Kidney epithelial cell (primary cell): ENCODE measurements at places on chromosomes 16 and 17.

- no peak for DNase-seq
These were observed 702.0 kb downstream of the CDH11 start for GRCh38 chr16:64419832-64420231.

DNA sequence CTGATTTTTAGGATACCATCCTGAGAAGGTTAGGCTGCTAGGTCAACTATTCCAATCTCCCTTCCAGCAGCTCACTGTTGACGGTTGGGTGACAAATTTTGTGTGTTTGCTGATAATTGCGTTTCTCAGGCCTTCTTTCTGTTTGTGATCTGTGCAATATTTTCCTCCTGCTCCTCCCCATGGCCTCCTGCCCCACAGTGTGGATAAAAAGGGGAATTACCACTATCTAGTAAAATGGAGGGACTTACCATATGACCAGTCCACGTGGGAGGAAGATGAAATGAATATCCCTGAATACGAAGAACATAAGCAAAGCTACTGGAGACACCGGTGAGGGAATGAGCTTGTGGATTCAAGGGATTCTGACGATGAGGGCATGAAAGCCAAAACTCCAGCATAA is 9.2 kb downstream of the CHD3 start:
- no peak for DNase-seq

GRCh38 chr16:86664522-86665318 is 86.4 kb downstream of the FOXL1 start:
- peak; percentile 93 for DNase-seq

DNA sequence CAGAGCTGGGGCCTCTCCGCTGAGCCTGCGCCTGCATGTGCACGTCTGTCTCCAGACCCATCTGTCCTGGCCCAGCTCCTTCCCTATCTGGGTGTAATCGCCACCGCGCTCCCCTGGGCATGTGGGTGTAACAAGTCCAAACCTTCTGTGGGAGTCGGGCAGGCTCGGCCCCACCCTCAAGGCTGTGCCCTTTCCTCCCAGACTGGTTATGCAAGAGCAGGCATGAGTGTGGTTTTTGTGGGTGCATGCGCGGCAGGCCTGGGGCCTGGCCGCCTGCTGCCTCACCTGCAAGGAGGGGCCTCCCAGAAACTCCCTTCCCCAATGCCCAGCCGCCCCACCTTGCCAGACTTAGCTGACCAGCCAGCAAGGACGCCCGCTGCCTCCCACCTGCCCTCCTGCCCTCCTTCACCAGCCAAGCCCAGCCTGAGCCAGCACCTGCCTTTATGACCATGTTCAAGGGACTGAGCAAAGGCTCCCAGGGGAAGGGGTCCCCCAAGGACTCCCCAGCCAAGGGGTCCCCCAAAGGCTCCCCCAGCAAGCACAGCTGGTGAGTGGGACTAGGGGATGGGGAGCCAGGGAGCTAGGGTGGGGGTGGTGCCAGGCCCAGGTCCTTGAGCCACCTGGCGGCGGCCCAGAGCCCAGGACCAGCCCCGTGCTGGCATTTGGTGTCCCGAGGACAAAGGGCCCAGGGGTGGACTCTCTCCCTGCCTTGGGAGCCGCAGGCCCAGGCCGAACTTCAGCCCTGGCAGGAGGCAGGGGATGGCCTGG is at the start of gene EVPLL:
Gene EVPLL, plus strand, starts transcription at position 342 of the 768 bp plus-strand sequence. CDS start 3,160 bp downstream, outside the sequence.
- peak; percentile 31 for DNase-seq

DNA sequence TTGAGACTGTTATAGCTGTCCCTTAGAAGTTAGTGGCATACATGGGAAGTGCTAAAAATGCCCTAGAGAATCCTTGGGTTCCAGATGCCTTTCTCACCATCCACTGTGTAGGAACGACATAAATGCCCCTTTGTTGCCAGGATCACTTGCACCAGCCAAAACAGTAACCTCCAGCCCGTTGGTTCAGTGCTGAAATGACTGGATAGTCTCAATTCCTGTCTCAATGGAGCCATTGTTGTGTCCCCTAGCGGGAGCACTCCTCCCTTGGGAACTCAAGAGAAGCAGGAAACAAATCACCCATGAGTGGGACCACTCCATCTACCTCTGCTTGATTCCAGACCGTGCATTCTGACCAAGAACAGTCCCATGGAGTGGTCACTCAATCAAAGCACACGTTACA is 23.1 kb downstream of the MPHOSPH6 start:
- DNase-seq, result no peak

- DNase-seq, result no peak
These were observed 9.8 kb downstream of the PSKH1 start for GRCh38 chr16:67902831-67903230.

GRCh38 chr16:52929478-52930400 is 123.0 kb downstream of the CHD9NB start:
- DNase-seq, result no peak

DNA sequence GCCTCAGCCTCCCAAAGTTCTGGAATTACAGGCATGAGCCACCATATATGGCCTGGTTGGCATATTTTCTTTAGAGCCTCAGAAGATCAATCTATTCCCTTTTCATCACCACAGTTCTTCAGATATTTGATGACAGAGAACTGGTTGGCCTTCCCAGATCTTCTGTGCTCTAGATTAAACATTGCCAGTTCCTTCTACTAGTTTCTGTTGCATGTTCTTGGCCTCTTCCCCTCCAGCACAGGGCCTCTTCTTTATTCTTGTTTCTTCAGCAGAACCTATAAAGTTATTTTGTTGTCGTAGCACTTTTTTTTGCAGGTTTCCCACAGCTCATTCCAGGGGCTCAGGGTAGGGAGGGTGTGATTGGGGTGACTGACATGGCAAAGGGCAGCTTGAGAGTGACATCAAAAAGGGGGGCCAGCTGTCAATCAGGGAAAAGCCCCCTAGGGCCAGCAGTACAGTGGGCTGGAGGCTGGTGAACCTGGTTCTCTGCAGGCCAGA is 9.3 kb downstream of the CHD9 start:
- DNase-seq, result no peak

GRCh38 chr17:64032081-64032480 is 11.6 kb upstream of the ICAM2 start:
- no peak for DNase-seq

DNA sequence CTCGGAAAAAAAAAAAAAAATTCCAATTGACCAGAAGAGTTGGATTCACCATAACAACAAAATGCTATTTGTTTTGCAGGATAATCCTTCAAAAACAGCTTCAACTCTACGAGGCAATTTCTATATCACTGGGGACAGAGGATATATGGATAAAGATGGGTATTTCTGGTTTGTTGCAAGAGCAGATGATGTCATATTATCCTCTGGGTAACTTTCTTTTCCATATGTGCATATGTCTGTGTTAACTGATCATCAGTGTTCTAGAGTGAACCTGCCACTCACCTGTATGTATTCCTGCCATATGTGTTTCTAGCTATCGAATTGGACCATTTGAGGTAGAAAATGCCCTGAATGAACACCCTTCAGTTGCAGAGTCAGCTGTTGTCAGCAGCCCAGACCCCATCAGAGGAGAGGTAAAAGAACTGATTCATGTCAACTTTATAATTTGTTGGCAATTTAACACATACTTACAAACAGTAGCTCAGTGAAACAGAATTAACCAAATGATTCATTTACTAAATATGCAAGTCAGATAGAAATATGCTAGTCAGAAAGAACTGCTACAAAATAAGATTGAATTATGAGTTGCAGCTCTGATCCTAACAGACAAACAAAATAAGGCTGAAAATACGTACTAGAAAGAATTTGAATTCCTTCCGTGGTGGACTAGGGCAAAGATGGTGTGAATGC is 14.2 kb downstream of the ERI2 start:
- DNase-seq, result no peak

GRCh38 chr16:57773655-57774295 is 28.5 kb downstream of the KIFC3 start:
- DNase-seq, result no peak

DNA sequence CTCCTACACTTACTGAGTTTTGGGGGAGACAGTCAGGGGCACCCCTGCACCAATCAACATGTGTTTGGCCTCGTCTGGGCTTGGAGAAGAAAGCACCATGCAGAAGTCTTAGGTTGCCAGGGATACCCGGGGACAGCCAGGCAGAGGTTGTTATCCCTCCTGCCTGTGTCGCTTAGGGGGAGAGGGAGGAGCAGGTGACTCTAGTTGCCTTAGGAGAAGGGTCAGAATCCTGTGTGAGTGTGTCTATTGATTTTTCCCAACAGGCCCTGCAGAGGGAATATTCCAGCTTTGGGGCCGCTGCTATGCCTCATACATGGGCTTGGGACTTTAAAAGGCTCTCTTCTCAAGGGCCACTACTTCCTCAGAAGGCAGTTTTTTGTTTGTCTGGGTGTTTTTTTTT is 89.1 kb downstream of the RGS9 start:
- DNase-seq, result no peak

DNA sequence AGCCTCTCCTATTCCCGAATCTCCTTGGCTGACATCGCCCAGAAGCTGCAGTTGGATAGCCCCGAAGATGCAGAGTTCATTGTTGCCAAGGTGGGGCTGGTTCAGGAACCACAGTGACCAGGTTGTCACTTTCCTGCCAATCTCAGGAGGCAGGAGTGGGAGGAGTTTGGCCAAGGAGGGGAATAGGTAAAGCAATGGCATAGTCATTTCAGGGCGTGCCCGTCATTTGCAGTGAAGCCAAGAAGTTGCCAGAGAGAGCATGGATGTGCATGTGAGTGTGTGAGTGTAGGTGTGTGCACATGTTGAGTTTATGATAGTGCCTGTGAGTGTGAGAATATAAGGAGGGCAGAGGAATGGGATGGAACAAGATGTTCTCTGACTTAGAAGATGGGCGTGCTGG is 14.8 kb downstream of the PSMD3 start:
- no peak for DNase-seq

GRCh38 chr17:16585796-16586195 is 16.8 kb upstream of the ZNF287 start:
- no peak for DNase-seq

DNA sequence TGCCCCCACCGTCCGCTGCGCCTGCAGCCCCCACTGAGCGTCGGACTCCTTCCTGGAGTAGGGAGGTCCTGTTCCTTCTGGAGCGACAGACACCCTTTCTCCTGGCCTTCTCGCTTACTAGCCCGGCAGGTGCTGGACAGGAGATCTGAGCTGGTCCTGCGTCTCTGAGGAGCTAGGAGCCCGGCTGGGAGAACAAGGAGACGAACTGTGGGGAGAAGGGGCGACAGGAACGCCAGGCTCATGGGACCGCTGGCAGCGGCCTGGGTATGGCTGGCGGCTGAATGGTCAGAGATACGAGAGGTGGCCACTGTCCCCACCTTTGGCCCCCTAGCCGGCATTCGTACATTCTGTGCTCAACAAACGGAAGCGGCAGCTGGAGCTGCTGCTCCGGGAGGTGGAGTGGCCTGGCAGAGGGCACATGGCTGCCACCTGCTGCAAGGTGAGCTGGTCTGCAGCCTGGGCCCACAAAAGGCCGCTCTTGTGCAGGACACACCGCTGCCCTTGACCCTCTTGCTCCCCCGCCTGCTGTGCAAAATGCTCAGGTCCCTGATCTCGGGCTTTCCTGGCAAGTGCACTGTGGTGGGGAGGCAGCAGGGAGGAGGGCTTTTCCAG is 2066.7 kb downstream of the TP53TG3F start:
- DNase-seq, result no peak

GRCh38 chr16:85413691-85414663 is 199.1 kb upstream of the GSE1 start:
- DNase-seq, result no peak

DNA sequence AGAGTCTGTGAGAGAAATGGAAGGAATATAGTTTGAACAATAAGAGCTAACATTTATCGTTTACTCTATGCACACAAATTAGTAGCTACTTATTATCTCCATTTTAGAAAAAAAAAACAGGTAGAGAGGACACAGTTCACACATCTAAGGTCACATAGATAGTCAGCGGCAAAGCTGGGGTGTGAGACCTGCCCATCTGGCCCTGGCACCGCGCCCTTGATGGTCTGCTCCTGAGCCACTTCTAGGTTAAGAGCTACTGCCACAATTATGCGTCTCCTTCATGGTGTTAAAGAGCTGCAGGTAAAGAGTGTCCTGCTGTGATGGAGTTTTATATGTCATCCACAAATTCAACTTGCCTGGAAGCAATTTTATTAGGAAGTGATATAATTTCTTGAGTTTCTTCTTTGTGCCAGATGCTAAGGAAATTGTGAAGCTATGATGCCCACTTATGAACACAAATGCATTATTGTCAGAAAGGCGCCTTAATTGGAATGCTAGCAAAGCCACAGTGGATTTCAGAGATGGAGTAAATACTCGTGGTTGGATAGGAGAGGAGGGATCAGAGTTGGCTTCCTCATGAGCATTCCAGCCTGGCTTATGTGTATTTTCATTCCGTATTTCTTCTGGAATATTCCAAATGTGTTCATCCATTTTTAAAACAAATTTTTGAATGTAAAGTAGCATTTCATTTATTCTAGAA is 21.3 kb upstream of the MFSD6L start:
- DNase-seq, result no peak

DNA sequence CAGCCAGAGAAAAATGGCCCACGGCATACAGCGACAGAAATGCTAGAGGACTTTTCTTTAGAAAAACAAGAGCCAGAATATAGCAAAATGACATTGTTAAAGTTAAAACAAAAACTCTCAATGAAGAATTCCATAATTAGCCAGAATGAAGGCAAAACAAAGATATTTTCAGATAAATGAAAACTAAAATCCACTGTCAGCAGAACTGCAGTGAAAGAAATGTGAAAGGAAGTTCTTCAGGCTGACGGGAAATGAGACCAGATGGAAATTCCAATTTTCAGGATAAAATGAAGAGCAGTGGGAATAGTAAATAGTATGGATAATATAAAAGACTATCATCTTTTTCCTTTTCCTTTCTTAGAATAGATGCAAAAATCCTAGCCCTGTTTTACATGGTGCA is 38.4 kb downstream of the ZCCHC14 start:
- no peak for DNase-seq

- peak; percentile 75 for DNase-seq
These were observed 1.1 kb upstream of the GNA13 start for GRCh38 chr17:65057531-65058090.

GRCh38 chr17:42809250-42809649 is 10.6 kb downstream of the CNTD1 start:
- DNase-seq, result no peak

DNA sequence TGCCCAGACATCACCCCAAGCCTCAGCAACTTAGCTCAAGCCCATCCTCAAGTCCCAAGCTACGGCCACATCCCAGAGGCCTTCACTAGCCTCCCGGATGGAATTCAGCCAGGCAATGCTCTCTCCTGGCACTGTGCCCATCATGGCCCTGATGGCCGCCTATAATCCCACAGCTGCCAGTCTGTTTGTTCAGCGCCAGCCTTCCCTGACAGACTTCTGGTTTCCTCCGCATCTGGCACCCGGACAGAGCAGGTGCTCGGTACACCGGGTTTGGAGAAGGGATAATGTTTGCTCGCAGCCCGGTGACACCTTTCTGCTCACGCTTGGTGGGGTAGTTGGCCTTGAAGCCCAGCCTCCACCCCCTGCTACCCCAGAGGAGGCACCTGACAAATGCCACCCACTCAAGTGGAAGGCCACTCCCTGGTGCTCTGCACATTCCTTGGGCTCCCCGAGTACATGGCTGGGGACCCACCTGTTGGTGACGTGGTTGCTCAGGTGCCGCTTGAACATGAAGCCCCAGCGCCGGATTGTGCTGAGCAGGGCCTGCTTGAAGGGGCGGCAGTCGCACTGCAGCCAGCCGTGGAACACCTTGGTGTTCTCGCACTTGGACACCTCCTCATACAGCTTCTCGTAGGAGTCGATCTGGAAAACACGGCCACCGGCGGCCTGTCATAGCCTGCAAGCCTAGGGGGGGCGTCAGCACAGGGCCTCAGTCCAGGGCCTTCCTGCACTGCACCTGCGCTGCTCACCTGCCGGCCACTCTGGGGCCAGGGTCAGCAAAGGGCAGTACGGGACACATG is 47.1 kb downstream of the DNAH17 start:
- DNase-seq, result no peak

- DNase-seq, result no peak
These were observed 80.9 kb downstream of the SLC6A2 start for GRCh38 chr16:55736671-55737070.

- DNase-seq, result no peak
These were observed 25.3 kb downstream of the DBNDD1 start for GRCh38 chr16:89993971-89994370.
